ENCODE measurements at places on chromosomes 5 and 9.

GRCh38 chr5:170920196-170920595 lies 58.4 kb downstream of the RANBP17 start:
- no peak for DNase-seq

GRCh38 chr9:74527718-74528117 lies 30.6 kb downstream of the RORB start:
- no peak for DNase-seq

DNA sequence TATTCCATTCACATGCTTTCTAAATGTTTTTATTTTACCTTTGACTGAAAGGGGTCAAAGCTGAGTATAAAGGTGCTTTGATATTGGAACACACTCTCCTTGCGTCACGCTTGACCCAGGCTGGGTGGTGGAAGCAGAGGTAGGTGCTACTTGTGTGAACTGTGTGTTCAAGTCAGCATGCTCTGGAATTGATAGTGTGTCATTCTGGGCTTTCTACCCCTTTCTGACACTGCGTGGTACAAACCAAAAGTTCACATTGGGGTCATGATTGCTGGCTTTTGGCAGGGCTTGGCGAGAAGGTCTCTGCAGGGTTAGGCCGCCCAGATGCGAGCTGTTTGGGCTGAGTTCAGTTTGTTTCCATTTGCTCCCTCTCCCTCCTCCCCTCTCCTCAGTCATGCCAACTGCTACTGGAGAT lies 131.8 kb downstream of the ADAMTSL1 start:
- DNase-seq, result no peak

DNA sequence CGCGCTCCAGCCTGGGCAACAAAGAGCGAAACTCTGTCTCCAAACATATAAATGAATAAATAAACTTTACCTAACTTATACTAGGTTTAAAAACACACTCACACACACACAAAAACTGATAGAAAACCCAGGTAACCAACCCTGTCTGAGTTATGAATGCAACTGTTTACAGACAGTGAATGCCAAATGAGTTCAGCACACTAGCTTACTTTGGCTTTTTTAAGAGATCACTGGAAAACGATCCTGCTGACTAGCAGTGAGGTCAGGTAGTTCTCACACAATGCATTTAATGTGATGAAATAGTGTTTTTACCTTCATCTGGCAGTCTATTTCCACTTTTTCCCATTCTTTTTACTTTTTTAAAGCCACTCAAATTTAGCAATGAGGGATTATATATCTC lies 22.4 kb downstream of the FAF2 start:
- no peak for DNase-seq

DNA sequence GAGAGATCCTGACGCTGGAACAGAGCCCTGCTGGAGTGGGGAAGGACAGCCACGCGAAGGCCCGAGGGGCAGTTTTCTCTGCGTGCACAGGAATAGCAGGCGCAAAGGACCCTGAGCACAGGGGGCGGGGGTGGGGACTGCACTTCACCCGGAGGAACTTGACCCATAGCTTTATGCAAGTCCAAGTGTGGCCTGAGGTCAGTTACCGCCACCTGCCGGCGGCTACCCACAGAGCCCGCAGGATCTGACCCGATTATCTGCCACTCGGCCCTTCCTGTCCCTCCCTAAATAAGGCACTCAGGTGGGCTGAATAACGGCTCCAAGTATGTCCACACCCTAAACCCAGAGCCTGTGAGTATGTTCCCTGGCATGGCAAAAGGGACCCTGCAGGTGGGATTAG lies 65.4 kb upstream of the FCN1 start:
- no peak for DNase-seq

- DNase-seq, result no peak
Measured at GRCh38 chr9:88682431-88682831, 147.5 kb downstream of the NXNL2 start.

DNA sequence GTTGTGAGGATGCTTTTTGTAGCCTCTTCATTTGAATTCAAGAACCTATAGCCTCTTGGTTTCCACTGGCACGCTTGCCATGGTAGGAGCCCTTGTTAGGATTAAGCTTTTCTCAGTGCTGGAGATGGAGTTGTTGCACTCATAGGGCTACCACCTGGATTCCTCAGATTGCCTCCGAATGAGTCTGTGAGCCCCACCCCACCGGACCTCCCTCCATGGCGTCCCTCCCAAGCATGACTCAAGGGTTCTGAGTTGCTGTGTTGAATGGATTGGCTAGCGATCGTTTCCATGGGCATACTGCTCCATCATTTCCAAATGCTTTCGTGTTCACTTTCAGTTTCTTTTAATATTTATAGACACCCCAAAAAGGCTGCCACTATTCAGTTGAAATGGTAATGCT lies 69.9 kb downstream of the DAPK1 start:
- DNase-seq, result no peak

DNA sequence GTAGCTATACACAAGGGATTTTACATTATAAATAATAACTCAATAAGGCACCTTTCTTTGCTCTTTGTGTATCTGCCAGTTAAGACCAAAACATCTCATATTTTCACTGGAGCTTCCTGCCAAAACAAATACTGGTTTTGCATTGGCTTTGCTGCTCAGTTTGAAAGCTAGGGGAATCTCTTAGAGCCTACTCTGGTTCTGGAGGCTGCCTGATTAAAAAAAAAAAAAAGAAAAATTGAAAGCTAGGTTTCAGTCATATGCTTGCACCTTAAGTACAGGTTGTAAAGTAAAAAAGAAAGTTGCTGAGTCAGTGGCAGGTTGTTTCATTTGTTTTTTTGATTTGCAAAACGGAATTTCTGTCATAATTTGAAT lies 2.3 kb downstream of the DENND4C start:
- DNase-seq, result no peak

DNA sequence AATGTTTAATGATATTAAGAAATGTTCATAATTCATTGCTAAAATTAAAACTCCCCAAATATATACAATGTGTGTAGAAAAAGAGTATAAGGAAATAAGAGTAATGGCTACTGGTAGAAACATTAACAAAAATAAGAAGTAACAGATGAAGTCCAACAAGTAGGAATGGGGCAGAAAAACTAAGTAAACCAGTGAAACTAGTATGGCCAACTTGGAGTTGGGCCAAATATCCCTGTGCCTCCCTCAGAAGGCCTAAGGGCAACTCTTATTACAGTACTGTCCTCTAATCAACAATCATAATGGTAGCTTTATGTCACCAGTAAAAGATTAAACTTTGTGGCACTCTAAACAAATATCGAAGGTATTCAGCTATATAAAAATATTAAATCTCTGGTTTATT lies 93.5 kb downstream of the SSBP2 start:
- no peak for DNase-seq

DNA sequence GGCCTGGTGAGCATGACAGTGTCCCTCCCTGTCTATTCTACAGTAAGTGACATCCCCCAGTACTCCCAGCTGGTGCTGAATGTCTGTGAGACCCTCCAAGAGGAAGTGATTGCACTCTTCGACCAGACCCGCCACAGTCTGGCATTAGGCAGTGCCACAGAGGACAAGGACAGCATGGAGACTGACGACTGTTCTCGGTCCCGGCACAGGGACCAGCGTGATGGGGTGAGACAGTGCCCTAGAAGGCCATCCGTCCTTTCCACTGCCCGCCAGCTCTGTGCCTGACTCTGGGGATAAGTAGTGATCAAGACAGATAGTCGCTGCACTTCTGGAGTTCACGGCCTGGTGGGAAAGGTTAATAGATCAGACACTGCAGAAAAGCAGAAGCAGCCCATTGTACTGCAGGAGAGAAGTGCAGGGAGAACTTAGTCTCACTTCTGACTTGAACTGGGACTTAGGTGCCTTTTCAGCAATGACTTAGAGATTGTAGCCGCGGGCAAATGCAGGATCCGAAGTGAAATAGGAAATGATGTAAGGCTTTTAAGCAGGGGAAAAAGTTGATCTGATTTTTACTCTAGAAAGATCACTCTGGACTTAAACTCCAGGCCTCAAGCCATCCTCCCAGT lies 28.4 kb downstream of the SH3GLB2 start:
- no peak for DNase-seq

GRCh38 chr5:821504-821903 lies 29.3 kb downstream of the ZDHHC11 start:
- no peak for DNase-seq

DNA sequence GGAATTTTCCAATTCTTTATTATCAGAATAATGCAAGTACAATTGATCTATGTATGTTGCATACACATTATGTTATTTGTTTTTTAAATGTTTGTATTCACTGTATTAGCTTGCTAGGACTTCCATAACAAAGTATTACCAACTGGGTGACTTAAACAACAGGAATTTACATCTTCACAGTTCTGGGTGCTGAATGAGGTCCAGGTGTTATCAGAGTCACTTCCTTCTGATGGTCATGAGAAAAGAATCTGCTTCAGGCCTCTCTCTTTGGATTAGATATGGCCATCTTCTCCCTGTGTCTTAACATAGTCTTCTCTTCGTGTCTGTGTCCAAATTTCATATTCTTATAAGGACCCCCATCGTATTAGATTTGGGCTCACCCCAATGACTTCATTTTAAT lies 229.1 kb upstream of the TRPC7 start:
- DNase-seq, result no peak

DNA sequence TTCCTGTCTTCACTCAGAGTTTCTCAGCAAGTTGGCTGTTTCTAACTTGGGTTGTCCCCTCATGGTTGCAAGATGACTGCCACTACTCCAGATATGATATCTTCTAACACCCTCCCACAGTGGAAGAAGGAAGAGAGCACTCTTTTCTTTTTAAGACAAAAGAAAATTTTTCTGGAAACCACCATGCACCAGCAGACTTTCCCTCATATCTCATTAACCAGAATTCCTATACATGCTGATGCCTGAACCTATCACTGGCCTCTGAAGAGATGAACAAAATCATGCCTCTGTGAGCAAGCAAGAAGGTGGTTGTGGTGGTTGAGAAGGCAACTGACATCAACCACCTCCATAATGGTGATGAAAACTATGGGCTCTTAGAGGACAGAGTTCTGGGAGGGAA lies 56.8 kb downstream of the FEM1C start:
- no peak for DNase-seq

DNA sequence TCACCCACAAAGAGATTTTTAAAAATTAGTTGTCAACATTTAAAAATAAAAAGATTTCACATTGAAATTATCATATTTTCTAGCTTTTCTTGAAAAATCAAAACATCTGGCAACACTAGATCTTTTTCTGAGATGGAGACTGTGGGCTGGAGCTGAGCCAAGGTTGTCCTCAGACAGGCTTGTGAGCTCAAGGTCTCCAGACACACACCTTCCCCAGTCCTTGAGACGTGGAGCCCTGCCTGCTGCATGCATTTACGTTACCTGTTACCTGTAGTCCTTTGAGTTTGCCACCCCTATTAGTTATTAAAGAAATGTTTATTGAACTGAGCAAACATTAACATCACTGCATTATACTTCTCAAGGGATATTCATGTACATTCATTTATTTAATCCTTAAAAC lies 87.5 kb upstream of the TLE1 start:
- no peak for DNase-seq

DNA sequence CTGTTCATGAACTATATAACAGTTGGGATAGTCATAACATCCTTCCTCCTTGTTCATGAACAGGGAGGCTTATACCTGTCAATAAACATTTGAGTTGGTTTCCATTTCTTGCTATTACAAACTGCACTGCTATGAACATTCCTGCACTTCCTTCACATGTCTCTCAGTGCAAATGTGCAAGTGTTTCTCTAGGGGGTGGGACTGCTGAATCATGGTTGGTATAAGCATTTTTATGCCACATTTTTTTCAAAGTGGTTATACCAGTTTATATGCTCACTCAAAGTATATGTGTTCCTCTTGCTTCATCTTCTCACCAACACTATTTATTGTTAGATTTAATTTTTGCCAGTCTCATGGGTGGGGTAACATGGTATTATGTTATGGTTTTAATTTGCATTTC lies 25.8 kb upstream of the TPD52L3 start:
- DNase-seq, result no peak

DNA sequence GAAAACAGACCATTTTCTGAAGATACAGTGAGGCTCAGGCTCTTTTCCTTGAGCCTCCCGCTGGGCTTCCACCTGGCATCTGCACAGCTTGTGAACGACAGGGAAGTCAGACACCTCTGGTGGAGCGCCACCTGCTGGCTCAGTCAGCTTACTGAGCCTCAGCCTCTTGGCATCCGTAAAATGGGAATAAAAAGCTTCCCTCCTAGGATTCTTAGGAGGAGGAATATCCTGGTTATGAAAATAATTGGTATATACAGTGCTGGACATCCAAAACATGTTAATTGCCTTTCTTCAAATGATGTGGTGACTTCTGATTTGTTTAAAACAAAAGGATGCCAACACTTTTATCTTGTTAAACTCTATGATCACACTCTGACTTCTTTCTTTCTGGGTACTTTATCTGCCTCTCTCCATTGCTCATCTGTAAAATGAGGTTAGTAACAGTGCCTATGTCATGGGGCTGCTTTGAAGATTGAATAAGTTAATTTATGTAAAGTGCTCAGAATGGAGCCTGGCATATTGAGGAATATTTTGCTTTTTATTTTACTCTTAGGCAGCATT lies 67.5 kb downstream of the MAMDC2 start:
- peak; percentile 52 for DNase-seq

DNA sequence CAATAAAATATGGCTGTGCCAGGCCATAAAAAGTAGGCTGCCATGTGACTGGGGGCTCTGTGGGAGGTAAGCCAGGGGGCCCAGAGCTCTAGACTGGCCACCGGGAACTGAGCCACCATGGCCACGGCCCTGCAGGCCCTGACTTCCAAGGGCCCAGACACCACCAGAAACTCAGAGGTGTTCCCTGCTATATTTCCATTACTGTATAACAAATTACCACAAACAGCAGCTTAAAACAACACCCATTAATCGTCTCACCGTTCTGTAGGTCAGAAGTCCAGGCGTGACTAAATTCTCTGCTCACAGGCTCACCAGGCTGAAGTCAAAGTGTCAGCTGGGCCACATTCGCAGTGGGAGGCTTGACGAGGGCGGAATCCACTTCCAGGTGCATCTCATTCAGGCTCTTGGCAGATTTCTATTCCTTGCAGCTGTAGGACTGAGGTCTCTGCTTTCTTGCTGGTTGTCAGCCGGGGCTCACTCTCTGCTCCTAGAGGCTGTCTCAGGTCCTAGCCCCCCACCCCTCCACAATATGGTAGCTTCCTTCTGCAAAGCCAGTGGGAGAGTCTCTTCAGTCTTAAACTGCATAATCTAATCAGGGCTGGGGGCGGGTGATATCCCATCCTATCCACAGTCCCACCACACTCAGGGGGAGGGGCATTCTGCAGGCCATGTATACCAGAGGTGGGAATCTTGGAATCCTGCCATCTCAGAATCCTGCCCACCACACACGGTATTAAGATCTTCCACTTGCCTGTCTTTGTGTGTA lies 125.4 kb downstream of the C5orf15 start:
- DNase-seq, result no peak

GRCh38 chr5:157446412-157446935 lies 13.5 kb upstream of the NIPAL4 start:
- DNase-seq, result no peak

GRCh38 chr9:125701351-125701750 lies 5.7 kb downstream of the MAPKAP1 start:
- no peak for DNase-seq

GRCh38 chr5:133947431-133947841 lies 21.0 kb downstream of the C5orf15 start:
- DNase-seq, result no peak
